Neural crest cell (in vitro differentiated cells): ENCODE measurements at places on chromosomes 4 and X. TPM values are rescaled to one million over a fixed set of nuclear protein-coding genes. Genes with fewer than 3 reads are reported as not detected.

DNA sequence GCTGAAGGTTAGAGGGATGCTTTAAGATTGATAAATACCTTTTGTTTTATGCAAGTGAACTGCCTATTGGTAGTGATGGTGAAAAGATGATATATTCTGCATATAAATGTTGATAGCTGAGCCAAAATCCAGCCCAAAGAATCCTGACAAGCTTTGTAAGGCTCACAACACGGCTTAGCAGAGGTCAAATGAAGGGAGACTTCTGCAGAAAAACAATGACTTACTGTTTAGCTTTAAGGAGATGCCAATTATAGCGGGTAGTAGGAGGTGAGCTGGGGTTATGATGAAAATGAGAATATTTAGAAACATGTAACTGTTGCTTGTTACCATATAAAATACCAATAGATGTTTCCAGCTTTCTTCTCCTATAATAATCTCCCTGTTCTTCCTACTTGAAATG is 97.1 kb downstream of the AFF1 start:
- no peak for DNase-seq

GRCh38 chr4:130563185-130563888 is 1467.4 kb downstream of the C4orf33 start:
- DNase-seq = peak; percentile 30

DNA sequence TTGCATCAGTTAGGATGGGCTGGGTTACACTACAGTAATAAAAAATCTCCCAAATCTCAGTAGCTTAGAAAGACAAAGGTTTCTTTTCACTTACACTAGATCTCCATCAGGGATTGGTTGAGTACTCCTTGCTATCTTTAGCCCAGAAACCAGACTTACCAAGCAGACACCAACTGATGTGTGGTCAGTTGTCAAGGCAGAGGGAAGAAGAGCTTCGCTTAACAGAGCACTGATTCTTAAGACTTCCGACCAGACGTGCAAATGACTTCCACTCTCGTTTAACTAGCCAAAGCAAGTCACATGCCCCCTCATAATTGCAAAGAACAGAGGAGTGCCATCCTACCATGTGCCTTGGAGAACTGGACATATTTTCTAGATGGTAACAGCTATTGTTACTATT is 5.7 kb upstream of the ZNF518B start:
- DNase-seq = no peak

DNA sequence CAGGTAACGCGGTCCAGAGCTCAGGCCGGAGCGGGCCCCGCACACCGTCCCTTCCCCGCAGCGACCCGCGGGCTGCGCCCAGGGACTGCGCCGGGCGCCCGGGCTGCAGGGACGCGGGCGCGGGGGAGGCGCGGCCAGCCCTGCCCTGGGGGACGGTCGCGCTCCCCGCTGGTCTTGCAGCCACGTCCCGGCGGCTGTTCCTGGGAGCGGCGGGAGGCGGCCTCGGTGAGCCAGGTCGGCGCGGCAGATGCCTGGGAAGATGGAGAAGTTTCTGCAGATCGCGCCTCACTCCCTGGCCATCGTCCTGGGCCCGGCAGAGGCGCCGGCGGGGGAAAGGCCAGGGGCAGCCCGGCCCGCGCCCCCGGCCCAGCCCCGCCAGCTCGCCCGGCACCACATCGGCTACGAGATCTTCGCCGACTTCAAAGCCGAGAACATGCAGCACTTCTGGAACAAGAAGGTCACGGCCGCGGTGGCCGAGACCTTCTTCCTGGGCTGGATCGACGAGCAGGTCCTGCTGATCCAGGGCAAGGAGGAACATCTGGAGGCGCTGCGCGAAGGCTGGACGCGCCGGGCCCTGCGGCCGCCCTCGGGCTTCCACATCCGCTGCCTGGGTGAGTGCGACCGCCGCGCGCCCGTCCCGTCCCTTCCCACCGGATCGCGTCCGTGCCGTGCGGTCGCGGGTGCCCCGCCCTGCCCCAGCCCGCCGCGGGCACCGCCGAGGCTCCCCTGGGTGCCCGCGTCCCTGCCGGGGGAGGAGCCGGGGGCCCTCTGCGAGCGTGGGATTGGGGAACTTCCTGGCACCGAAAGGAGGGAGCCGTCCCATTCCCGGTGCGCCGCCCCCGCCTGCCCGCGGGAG is 107.4 kb upstream of the STOX2 start:
- peak; percentile 47 for DNase-seq

DNA sequence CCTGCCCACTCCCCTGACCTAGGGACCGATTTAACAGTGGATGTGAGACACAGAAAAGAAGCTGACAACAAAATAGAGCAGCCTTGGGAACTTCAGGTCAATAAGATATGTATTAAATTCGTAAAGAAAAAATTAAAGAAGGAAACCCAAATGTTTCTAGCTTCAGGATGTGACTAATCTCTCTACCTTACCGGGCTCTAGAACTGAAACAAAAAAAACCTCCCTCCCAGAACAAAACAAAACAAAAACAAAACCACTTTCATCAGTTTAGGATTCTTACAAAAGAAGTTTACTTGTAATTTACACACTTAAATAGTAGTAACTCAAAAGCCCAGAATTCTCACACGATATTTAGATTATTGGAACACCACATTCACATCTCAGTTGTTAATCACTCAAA is 185.8 kb upstream of the RPS6KA3 start:
- no peak for DNase-seq

GRCh38 chrX:39262641-39263040 is 461.4 kb downstream of the MID1IP1 start:
- DNase-seq = no peak

DNA sequence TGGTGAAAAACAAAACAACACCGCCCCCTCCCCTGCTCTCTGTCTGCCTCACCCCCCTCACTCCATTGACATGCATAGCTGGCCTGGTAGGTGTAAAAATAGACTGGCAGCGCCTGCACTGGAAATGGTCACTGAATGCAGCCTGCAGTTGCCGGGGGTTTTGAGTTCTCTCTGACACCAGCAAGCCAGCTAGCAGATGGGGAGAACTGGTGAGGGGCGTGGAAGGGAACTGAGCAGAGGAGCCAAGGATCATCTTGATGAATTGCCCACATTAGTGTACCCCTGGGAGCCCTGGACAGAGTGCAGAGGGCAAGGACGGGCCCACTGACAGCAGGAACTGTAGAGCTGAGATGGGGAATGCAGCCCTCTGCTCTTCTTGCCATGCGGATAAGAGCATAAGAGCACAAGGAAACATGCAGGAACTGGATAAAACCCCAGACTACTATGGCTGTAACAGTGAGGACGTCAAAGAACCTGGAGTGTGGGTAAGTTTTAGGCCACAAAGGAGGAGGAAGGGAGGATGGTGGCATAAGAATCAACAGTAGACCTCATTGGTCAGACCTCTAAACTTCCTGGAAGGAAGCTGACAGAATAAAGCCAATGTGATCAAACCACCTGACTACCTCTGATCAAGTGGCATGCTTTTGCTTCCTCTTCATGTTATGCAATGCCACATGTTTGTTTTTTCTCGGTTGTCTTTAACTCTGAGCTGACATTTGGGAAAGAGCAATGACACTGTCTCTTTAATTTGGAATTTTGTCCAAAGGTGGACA is 96.3 kb downstream of the ANK2 start:
- peak; percentile 25 for DNase-seq

- DNase-seq = no peak
These were observed 61.2 kb downstream of the HMGB2 start for GRCh38 chr4:173272996-173273395.

GRCh38 chrX:20437683-20438082 is 171.0 kb upstream of the RPS6KA3 start:
- DNase-seq = no peak

PCSK1N gene
- 9.3 and 12.7 TPM in 2 replicates for total RNA-seq

CPLX1 gene
- total RNA-seq = 2.0 and 2.5 TPM in 2 replicates

TEX13B gene
- not detected in 2 replicates for total RNA-seq

RADX gene
- 17.4 and 19.9 TPM in 2 replicates for total RNA-seq

KCNE5 gene
- 1.9 TPM in 2 replicates for total RNA-seq
